ENCODE measurements at places on chromosomes 3 and 15.
A peak's percentile ranks its signal among the peaks of the same experiment; 100 is the strongest.

GRCh38 chr15:78195735-78196201, 38.6 kb downstream of the ACSBG1 start:
- no peak for DNase-seq

- DNase-seq: no peak
Measured at GRCh38 chr3:42051384-42052131, 39.6 kb upstream of the TRAK1 start.

- DNase-seq: no peak
Measured at GRCh38 chr3:150253622-150254021, 154.5 kb upstream of the TSC22D2 start.

- DNase-seq: no peak
Measured at GRCh38 chr15:71344316-71344715, 229.0 kb downstream of the THSD4 start.

- DNase-seq: no peak
Measured at GRCh38 chr3:46438831-46439230, 25.9 kb downstream of the LTF start.

DNA sequence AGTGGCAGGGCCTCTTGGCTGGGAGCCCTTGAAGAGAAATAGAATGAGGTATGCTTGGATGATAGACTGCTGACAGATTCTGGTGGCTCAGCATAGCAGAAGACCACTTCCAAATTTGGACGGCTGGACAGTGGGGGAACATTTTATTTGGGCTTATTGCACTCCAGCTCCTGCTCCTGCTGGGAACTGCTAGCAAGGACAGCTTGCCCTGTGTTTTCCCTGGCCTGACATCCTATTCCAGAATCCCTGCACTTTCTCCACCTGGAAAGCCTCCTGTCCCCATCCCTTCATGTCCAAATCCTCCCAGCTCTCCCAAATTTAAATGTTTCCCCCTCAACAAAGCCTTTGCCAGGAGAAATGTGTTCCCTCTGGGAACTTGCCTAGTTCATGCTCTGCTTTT, 9.8 kb upstream of the COLQ start:
- no peak for DNase-seq

DNA sequence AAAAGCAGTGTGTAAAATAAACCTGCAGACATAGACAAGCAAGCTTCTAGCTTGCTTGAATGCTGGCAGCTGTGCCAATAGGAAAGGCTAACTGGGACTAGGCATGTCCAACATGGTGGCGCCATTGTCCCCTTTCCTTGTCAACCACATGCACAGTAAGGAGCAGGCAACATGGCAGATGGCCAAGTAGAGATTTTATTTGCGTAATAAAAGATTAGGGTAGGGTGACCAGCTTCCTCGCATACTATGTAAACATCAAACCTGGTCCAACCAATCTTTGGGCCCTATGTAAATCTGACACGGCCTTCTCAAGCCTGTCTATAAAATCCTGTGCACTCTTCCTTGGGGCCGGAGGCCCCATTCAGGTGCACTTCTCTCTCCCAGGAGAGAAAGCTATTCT, 575.4 kb upstream of the GOLIM4 start:
- DNase-seq: peak; percentile 1

DNA sequence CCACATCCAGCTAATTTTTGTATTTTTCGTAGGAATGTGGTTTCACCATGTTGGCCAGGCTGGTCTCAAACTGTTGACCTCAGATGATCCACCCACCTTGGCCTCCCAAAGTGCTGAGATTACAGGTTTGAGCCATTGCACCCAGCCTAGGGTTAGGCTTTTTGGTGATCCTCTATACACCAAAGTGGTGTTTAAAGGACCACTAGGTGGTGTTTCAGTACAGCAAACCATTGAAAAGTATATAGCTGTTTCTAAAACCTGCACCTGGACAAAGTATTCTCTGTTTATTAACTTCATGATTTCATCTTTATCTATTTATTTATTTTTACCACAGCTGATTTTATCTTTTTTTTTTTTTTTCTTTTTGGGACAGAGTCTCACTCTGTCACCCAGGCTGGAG, 68.4 kb downstream of the MINDY2 start:
- DNase-seq: no peak

DNA sequence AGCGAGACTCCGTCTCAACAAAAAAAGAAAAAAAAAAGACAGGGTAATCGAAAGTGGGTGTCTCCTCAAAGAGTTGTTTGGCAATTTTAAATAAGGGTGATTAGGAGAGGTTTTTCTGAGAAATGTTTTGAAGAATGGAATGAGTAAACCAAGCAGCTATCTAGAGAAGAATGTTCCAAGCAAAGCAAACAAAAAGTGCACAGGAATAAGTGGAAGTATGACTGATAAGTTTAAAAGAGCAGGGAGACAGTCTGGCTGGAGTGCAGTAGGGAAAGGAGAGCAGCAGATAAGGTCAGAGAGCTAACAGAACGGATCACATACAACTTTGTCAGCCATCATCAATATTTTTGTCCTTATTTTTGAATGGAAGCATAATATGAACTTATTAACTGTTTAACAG, 853.5 kb downstream of the TUSC7 start:
- no peak for DNase-seq

- DNase-seq: no peak
Measured at GRCh38 chr3:192834428-192834827, 83.2 kb downstream of the MB21D2 start.

DNA sequence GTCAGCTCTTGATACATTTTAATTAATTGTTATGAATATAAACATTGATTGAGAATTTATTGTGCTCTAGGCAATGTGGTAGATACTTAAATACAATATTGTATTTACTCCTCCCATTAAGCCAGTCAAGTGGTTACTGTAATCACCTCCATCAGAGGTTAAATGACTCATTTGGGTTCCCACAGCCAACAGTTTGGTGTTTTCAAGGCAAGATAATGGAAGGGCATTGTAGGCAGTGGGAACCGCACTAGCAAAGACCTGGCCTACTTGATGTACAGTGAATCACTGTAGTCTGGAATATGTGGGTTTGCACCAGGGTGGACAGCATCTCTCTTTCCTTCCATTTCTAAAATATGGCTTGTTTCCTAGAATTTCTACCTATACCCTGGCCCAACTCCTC, 127.4 kb downstream of the EDEM1 start:
- DNase-seq: no peak

DNA sequence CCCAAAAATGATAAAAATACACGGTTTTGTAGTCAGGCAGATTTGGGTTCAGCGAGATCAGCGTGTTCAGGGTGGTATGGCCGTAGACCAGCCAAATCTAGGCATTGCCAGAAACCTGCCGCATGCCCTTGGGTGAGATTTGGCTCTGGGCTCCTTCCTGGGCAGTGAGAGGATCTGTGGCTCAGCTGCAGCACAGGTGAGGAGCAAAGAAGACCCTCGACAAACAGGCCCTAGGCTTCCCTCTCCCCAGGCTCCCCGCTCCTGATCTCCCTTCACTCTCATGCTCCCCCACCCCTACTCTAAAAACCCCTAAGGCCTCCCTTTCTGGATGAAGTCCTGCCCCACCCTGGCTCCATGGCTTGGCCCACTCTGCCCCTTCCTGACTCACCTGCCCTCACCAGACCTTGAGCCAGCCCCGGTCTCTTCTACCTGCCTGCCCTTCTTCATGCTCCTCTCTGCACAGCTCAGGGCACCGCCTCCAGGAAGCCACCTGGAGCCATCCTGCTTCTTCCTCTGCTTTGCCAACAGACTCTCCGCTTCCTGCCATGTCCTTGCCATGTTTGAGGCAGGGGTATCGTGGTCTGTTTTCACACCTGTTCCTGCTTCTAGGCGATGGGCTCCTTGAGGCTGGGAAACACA, 88.1 kb downstream of the CORO2B start:
- DNase-seq: no peak

GRCh38 chr15:69143756-69144436, 16.5 kb upstream of the GLCE start:
- no peak for DNase-seq

DNA sequence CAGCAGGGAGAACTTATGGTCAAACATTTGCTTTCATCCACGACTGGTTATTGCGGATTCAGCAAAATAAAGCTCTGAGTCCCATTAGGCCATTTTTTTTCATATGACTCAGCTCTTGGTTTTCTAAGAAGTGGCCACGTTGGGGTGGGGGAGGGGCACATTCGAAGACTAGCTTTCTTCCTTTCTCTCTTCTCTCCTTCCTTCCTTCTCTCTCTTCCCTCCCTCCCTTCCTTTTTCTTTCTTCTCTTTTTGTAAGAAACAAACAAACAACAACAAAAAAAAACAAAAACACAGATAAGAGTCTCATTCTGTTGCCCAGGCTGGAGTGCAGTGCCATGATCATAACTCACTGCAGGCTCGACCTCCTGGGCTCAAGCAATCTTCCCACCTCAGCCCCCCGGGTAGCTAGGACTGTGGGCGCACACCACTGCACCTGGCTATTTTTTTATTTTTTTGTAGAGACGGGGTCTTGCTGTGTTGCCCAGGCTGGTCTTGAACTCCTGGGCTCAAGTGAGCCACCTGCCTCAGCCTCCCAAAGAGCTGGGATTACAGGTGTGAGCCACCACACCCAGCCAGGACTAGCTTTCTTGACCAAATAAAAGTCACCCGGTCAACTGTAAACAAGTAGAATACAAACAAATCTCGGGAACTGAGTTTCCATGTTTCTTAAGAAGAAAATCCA, 41.6 kb downstream of the ABCC5 start:
- no peak for DNase-seq

DNA sequence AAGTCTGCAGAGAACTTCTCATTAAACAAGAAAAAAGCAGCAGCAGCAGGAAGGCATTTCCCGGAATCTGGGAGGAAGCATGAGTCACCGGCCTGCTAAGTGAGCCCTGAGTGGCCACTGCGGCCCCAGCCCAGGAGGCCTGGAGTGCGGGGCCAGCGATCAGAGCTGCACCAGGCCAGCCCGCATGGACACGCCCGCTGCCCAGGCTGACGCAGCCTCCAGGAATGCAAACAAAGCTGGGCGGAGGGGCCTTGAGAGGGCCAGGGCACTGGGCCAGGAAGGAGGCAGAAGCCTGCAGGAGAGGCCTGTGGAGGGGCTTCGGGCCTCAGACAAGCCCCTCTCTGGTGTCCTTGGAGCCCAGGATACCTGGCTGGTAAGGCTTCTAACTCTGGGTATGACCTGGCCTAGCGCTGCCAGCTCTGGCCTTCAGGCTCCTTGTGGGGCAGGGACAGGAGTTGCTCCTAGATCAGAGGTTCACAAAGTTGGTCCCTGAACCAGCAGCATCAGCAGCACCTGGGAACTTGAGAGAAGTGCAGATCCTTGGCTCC, 101.2 kb downstream of the SMAD6 start:
- peak; percentile 53 for DNase-seq

- no peak for DNase-seq
Measured at GRCh38 chr3:38994251-38994650, 57.5 kb downstream of the SCN11A start.

DNA sequence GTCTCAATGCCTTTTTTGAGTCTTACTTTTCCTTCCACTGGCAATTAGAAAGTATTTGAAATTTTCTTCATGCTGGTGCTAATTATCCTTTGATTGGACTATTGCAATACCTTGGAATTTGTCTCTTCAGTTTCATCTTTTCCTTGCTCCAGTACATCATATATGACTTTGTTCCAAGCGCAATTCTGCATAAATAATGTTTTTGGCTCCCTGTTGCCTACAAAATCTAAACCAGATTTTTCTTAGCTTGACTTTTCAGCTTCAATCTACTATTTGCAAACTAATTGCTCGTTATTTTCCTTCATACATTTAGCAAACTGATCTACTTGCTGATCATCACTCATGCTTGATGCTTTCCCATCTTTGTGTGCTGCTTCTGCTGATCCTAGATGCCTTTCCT, 230.8 kb upstream of the GPR149 start:
- no peak for DNase-seq

- no peak for DNase-seq
Measured at GRCh38 chr3:150344079-150344759, 63.9 kb upstream of the TSC22D2 start.

DNA sequence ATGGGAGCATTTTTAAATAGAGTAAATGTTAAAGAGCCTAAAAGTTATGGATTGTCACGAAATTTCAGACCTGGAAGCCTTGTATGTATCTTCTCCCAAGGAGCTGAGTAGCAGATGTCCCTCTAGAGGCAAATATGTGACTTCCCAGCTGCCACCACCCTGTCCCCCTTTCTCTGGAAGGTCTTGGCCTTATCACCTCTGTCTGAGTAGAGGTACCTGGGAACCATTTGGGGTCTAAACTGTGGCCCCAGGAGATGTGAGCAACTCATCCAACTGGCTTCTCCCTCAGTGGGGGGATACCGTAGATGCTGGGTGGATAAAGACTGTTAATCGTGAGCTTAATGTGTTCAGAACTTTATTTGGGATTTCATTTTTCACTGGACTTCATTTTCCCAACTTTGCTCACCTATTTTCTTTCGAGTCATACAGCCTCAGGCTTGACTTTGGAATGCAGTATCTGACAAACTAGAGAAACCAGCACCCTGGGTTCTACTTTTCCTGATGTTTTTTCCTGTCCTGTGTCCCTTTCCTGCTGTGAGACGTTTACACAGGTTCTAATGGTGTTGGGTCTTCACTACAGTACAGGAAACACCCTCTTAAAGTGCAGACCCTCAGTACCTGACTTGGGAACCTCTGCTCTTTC, 53.3 kb upstream of the CCR4 start:
- DNase-seq: no peak

DNA sequence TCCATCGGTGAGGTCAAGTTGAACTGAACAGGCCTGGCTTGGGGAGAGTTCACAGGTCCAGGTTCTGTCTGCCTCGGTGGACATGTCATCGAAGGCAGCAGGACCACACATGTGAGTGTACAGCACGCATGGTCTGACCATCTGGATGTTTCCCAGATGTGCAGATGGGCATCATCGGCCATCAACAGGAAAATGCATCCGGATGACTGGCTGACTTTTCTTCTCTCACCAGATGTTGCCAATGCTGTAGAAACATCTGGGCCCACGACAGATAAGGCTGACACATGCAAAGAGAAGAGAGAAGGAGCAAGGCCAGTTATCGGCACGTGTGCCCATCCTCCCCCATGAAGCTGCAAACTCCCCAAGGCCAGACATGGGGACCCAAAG, 45.1 kb downstream of the NOX5 start:
- DNase-seq: no peak

GRCh38 chr3:195119461-195120266, 151.3 kb downstream of the XXYLT1 start:
- no peak for DNase-seq

GRCh38 chr3:58251631-58252035, 14.0 kb downstream of the ABHD6 start:
- no peak for DNase-seq

GRCh38 chr3:39362812-39363211, 20.4 kb upstream of the SLC25A38 start:
- DNase-seq: no peak

GRCh38 chr15:92462424-92463125, 68.9 kb downstream of the ST8SIA2 start:
- DNase-seq: no peak

DNA sequence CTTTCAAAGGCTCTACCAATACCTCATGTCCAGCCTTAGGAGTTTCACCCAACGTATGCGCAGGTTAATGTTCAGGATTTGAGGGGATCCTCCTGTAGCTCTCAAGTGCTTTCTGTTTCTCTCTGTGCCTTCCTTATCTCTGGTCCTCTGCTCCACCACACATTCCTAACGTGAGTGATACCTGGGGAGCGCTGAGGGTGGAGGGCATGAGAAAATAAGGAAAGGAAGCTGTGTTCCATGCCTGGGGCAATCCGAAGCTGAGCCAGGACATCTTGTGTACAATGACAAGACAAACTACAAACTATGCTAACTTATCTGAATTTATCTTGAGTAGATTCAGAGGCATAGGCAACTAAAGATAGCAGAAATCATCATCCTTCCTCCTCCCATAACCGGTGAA, 136.4 kb downstream of the SST start:
- DNase-seq: no peak

GRCh38 chr3:45595364-45596195, 1.0 kb downstream of the LIMD1 start:
- no peak for DNase-seq

GRCh38 chr3:124884474-124885101, 2.6 kb downstream of the ITGB5 start:
- DNase-seq: no peak

Measured in epithelial cell of prostate (primary cell).